Stimulated activated CD4-positive, alpha-beta T cell treated with anti-CD3 and anti-CD28 coated beads, Interleukin-15, amount 100 ng/mL, for 24 hours (primary cell): ENCODE measurements at places on chromosomes 13 and 19.

DNA sequence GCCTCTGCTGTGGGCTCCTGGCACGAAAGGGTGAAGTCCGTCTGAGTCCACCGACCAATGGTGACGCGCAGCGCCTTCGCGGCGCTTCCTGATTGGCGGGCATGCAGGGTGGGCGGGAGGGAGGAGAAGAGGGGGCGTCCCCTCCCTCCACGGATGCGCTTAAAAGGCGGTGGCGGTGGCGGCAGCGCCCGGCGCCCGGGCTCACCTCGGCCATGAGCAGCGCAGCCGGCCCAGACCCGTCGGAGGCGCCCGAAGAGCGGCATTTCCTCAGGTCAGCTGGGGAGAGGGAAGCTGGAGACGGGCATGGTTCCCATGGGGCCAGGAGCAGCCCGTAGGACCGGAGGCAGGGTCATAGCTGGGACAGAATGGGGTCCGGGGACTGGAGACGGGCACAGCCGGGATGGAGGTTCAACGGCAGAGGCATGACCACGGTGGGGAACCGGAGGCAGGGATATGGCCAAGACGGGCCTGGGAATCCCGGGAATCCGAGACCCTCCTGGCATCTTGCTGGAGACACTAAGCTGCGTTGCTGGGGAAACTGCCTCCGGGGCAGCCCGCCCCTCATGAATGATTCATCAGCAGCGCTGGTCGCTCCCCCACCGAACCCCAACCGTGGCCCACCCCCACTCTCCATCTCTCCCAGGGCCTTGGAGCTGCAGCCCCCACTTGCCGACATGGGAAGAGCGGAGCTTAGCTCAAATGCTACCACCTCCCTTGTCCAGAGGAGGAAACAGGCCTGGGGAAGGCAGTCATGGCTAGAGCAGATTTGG, at the start of gene YJEFN3:
Gene YJEFN3, plus strand, starts transcription at position 191 of the 770 bp plus-strand sequence. Its CDS starts 22 bp downstream, at position 213.
- DNase-seq = no peak

DNA sequence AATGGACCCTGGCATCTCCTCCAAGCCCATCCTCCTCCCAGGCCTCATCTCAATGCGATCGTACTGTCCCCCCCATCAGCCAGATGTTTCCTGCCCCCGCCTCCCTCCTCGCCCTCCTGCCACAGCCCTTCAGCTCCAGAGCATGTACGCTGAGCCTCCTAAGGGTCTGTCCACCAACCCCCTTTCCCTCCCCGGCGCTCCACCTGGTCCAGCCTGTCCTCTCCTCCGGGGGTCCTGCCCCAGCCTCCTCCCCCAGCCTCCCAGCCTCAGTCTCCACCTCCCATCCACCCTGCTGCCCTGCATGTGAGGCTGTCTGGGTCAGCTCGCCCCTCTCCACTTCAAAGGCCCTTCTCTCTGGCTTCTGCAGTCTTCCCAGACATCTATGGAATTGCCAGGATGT, 4.5 kb downstream of the SIRT2 start:
- no peak for DNase-seq

- no peak for DNase-seq
Measured at GRCh38 chr13:27968316-27969081, 616 bp downstream of the CDX2 start.

DNA sequence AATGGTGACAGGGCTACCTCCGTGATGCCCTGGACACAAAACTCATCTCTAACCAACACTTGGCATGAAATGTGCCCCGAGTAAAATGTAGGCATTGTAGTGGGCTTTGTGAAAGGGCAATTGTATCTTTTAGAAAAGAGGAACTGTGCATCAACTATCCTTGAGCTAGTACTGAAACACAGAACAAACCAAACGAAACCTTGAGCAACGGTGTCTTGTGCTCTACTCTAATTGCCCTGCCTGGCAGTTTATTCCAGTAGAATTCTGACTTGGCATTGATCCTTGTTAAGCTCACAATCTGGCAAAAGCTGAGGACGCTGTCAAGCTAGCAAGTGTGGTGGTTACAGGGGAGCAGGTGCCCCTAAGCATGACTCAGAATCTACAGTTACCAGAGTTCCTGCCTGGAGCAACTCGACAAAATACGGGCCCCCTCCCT, 707.1 kb upstream of the SPRY2 start:
- no peak for DNase-seq

GRCh38 chr19:19554074-19555023, 16.3 kb downstream of the CILP2 start:
- peak; percentile 76 for DNase-seq

GRCh38 chr19:45151821-45152503, 8.8 kb downstream of the NKPD1 start:
- no peak for DNase-seq
